ENCODE measurements at places on chromosomes 13 and 19.

DNA sequence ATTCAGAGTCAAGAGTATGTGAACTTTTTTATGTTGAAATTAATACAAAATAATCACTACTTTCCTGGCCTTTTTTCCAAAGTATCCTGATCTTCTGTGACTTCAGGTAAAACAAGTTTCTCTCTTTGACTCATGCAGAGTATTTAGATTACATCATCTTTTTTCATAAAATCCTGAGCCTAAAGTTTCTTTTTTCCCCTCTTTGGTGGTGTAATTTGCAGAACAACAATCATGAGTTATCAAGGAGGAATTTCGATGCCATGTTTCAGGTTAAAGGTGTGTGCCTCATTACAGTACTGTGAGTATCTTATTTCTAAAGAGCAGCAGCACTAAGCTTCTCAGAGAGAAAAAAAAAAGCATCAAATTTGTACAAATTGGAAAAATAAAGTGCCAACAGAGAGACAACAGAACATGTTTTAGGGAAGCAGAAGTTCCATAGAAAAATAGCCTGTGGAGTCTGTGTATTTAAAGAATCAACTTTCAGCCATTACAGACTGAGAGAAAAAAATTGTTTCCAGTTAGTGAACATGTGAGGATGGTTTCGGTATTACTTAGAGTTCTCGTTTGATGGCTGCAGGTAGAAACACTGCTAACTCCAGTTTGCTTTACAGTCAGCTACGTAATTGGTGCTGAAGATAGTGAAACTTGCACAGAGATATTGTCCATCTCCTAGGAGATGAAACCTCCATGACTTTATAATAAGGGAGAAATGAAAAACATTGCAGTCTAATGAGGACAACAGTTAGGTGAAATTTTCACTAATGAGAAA, 78.1 kb upstream of the PCDH9 start:
- no peak for DNase-seq

GRCh38 chr13:26558074-26558805, 757 bp downstream of the WASF3 start:
- DNase-seq = no peak

- peak; percentile 46 for DNase-seq
These were observed 5.6 kb upstream of the PRKD2 start for GRCh38 chr19:46722421-46723022.

GRCh38 chr19:39737351-39737750, 478 bp downstream of the CLC start:
- no peak for DNase-seq

GRCh38 chr13:55199134-55199533, 1941.6 kb upstream of the PRR20A start:
- DNase-seq = no peak

GRCh38 chr19:39996218-39996810, 546 bp upstream of the ZNF546 start:
- no peak for DNase-seq

DNA sequence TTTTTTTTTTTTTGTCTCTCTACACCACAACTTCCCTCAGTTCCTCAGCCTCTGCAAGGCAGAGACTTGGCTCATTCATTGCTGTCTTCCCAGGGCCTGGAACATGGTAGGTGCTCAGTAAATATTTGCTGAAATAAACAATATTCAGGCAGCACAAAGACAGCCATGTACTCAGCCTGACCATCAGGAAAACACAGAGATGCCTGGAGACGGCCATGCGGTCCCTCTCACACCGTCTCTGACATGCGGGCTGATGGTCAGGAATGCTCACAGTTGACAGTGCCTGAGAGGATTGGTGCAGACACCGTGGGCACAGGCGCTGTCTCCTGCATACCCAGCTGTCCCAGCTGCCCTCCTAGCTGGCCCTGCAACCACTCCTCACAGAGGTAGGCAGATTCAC, 924 bp downstream of the PRAM1 start:
- DNase-seq = no peak

DNA sequence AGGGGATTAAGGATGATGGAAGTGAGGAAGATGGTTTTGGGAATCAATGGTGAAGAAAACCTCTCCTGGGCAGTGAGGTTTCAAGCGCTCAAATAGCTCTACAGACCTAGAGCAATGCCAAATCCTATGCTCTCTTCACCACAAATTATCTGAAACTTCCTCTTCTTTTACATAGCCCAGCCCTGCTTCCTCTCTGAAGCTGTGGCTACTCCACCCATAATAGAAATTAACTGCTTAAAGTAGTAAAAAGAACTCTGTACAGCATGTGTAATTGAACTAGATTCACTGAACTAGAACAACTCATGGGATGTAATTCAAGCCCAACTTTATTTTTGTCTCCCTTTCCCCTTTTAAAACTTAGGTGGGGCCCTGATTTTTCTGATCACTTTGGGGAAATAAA, 20.4 kb upstream of the IFT88 start:
- no peak for DNase-seq

DNA sequence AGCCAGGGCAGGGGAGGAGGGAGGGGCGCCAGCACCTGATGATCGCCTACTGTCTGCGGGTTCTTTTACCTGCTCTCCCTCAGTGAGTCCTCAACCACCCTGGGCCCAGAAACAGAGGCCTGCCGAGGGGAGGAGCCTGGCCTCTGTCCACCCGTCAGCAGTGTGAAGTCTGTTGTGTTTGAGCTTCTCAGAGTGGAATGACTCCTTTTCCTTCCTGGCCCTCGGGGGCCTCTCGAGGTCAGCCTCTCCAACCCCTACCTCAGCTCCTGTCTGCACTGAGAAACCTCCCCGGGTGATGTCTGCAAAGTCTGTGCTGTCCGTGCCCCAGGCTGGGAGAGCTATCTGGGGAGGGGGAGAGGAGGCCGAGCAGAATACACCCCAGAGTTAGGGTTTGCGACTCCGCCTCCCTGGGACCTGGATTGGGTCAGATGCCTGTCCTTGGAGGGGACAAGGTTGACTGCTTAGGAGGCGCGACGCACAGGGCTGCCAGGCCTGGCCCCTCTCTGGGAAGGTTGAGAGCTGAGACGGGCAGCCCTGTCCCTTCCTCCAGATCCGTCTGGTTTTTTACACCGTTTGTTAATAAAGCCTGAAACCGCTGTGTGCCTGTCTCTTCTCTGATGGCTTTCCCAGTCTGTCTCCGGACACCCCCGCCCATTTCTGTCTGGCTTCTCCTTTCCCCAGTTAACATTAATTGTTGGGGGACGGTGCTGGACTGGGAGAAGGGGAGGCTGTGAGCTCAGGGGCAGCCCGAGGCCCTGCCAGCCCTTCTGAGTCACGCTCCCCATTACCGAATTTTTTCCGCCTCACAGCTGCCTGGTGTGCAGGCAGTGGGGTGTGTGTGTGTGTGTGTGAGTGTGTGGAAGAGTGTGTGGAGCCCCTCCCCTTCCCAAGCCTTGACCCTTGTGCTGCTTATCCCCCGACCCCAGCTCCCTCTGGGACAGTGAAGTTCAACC, 989 bp upstream of the SSC5D start:
- DNase-seq = peak; percentile 81

DNA sequence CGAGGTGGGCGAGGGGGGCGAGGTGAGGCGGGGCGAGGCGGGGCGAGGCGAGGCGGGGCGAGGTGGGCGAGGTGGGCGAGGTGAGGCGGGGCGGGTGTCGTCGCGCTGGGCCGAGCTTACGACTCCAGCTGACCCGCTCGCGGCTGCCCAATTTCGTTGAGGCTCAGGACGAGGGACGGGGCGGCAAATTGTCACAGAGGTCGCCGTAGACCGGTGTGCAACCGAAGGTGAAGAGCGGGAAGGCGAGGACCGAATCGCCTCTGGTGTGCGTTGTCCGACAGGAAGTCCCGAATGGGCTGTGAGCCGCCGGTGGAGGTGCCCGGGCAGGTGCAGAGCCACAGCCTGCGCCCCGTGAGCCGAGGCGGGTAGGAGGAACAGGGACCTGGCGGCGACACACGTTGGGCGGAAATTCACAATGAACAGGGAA, at the start of gene LACC1:
Gene LACC1 (plus strand): TSS at position 150 of the 427 bp plus-strand sequence. CDS start 1,082 bp downstream, outside the sequence.
- peak; percentile 81 for DNase-seq

DNA sequence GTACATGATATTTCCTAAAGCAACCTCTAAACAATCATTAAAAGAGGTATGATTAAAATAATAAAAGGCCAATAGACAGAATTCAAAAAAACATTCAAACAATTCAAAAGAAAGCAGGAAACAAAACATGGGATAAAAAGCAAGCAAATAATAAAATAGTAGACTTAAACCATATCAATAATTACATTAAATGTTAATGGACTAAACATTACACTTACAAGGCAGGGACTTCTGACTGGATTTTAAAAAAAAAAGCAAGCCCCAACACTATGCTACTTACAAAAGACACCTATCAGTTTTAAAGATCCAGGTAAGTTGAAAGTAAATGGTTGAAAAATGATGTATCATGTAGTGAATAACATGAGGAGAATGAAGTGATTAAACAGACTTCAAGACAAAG, 65.2 kb downstream of the KLF2 start:
- no peak for DNase-seq

GRCh38 chr19:49864890-49865289, 2.5 kb downstream of the PNKP start:
- no peak for DNase-seq

- peak; percentile 88 for DNase-seq
These were observed 2.2 kb upstream of the CEACAM6 start for GRCh38 chr19:41753159-41753558.

GRCh38 chr13:98571955-98572662, 4.8 kb downstream of the STK24 start:
- DNase-seq = no peak

DNA sequence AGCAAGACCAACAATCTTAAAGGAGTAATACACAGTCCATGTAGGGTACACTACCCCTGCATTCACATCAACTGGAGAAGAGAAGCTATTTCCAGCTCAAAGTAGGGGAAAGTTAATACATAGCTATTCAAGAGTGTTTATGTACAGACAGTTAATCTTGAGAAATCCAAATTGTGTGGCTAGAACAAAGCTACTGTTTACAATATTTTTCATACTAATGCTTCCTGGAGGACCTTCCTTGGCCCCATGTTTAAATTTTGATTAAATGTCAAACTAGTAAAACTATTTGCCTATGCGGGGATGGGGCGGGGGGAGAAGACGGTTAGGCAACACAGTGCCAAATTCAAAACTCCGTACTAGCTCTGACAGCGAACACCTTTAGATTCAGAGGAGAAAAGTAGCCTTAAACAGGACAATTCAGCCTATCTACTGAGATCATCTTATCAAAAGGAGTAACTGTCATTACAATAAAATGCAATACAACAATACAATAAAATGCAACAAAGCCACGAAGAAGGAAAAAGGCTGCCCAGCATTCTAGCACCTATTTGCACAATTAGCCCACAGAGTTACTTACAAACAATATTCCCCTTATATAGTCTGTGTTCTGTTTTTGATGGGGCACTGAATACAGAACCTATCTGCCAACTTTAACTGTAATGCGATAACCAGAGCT, 29.1 kb downstream of the BRD4 start:
- DNase-seq = no peak

GRCh38 chr13:97574926-97575325, 141.0 kb downstream of the RAP2A start:
- no peak for DNase-seq

DNA sequence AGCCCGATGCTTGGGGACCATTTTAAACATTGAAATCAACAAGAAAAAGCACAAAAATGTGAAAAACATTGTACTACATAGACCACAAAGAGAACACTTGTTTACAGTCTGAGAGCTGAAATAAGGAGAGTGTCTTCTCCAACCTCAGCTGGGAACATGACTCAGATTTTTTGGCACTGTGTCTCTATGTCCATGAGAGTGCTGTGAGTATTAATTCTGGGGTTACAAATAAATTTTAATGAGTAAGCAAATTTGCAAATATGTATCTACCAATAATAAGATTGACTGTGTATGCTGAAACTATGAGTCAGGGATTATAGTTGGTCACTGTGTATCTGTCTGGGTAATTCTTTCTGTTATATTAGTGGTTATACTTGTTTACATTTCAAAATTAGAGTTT, 174.0 kb downstream of the DCT start:
- no peak for DNase-seq

DNA sequence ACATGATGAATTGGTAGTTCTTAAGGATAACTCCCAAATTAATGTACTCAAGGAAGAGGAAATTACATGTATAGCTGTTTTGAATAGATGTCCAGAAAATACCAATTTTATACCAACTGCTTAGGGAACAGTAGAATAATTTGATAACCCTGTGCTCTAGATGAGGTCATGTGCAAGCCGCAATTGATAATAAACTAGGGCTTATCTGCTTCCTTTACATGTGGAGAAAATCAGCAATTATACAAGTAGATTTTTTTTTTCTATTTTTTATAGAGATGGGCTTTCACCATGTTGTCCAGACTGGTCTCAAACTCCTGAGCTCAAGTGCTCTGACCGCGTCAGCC, 9.3 kb downstream of the TPT1 start:
- no peak for DNase-seq

DNA sequence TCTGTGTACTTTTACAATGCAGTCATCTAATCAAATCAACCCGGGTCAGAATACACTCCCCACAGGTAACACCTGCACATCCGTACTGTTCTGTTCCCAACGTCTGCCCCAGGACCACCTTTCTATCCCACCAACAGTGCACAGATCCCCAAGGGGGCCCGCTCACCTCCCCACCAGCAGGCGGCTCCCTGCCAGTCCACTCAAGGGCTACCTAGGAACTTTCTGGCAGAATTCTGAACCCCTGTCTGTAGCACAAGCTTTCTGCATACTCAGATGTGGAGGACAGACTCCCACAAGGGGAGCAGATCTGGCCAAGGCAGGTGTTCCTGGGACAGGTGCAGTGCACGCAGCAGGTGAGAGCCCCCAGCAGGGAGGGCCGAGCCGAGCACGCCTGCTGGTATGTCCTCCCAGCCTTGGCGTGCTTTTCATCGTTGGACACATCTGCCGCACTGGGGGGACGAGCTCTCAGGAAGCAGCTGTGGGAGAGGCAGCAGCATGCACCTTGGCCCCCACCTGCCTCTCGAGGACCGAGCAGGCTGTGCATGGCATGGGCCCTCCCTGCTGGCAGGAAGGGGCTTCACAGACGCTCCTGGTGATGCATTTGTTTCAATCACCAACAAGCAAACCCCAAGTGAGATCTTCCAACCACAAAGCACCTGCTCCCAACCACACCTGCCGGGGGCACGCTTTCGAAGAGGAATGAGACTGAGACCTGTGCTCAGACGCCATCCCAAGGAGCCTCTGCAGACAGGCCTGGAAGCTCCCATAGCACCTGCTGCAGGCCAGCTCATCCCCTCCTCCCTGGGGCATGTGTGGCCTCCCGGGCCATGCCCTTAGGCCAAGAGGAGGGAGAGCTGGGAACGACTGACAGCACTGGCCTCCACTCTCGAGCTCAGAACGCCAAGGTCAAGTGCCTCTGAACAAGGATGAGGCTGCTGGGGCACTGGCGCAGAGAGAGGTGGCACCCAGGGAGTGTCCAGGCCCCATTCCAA, 35.9 kb downstream of the RAB20 start:
- no peak for DNase-seq

GRCh38 chr13:112799394-112799793, 109.6 kb downstream of the ATP11A start:
- DNase-seq = no peak

DNA sequence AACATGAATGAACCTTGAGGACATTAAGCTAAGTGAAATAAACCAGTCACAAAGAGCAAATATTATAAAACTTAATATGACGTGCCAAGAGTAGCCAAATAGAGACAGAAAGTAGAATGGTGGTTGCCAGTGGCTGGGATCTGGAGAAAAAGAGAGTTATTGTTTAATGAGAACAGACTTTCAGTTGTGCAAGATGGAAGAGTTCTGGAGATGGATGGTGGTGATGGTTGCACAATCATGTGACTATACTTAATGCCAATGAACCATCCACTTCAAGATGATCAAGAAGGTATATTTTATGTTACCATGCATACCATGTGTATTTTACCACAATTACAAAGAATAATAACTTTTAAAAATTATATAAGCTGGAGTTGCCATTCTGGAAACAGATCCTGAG, 65.7 kb upstream of the MTIF3 start:
- no peak for DNase-seq

GRCh38 chr13:52887165-52887564, 38.7 kb upstream of the PCDH8 start:
- DNase-seq = no peak

Measured in Right ventricle myocardium inferior (tissue), 1 donor.